AML-193 (cell line): ENCODE measurements at places on chromosomes 6 and 20.

- DNase-seq, result no peak
Observed at GRCh38 chr20:31256959-31257358, 505 bp upstream of the DEFB115 start.

DNA sequence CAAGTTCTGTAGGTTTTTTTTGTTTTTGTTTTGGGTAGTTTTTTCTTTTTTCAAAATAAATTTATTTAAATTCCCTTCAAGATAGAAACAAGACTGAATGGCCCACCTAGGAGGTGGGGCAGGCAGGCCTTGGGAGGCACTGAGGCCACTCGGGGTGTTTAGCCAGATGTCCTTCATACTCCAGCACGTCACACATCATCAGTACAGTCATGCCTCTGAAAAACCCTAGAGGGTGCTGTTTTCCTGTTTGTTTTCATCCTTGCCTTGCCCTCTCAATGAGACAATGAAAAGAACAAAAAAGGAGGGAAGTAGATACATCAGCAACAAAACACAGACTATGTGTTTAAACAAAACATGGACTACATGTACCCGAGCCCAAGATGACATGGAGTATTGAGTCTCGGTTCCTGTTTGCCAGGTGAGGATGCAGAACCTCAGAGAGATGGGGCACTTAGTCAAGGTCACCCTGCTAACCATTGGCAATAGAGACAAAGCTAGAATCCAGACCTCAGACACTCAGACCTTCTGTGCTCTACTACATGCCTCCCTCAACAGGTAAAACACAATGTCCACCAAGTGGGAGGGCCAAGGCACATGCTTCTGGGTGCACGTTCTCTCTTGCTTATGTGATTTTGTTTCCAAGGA is 26.8 kb upstream of the CLIC5 start:
- peak; percentile 61 for DNase-seq

DNA sequence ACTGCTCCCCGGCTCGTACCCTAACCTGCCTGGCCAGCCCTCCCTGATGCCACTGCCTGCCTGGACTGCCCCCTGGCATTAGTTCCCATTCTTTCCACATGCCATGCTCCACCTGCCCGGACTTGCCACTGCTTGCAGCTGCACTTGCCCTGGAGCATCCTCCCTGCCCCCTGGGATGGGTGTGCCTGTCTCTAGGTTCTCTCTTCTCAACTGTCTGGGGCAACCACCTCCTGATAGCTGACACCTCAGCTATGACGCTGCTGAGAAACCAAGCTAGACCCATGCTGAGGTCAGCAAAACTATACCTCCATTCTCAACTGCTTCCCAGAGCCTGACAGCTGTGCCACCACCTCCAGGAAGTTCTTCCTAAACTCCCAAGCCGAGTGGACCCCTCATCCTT is 72.1 kb downstream of the PERP start:
- no peak for DNase-seq

- no peak for DNase-seq
Observed at GRCh38 chr6:154500769-154501577, 9.5 kb downstream of the CNKSR3 start.

DNA sequence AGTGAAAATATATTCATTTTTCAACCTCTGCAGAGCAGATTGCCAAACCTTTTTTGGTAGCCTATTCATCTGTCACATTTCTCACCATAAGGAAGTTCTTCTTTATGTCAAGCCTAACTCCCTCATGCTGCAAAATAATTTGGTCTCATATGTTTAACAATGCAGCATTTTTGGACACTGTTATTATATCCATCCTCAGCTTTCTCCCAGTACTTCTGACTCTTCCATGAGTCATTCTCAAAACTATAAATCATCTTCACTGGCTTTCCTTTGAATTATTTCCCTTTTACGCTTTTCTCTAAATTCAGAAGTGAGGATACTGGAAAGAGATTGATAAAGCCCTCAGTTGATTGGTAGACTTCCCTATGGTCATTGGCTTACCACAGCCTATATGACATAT is 192.2 kb downstream of the TPBG start:
- no peak for DNase-seq

GRCh38 chr6:17884498-17885478 is 102.6 kb downstream of the KIF13A start:
- DNase-seq, result peak; percentile 64

DNA sequence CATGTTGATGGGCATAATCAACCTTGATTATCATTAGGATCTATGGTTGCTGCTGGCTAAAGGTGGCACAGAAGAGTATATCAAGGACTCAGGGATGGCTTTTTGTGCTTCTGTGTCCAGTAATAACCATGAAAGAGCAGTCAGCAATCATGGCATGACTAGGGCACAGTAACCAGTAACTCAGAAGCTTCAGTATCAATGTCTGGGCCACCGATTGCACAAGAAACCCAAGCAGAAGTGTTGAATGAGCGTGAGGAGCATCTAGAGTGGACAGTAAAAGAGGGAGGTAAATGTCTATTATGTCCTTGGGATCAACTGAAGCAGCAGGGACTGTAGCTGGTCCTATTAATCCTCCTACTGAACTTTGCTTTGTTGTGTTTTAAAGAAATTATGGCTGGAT is 81.5 kb upstream of the F13A1 start:
- no peak for DNase-seq

GRCh38 chr6:70524721-70525286 is 41.9 kb upstream of the SDHAF4 start:
- no peak for DNase-seq

- DNase-seq, result no peak
Observed at GRCh38 chr6:3566812-3567211, 110.0 kb upstream of the SLC22A23 start.

DNA sequence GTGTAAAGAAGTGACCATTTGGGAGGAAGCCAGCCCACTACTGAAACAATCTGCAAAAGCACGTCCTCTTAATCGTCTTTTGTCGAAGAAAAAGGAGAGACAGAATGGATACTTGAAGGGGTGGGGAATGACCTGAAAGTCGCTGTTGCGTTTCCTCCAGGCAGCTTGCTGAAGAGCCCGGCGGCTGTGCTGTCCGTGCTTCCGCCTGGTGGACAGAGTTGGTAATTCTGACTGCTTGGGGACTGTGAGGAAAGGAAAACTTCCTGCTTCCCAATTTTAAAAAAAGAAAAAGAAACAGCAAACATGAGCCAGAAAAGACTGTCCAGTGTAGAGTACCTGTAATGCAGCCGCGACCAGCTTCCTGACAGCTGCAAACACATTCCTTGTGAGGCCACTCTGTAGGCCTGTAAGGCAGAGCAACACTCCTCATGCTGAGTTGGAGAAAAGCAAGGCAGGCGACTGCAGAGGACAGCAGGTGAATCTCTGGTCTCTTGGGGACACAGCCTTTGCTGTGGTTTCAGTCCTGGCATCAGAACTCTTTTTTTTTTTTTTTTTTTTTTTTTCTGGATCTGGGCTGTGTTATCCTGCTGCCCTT is 251.1 kb upstream of the TBX18 start:
- peak; percentile 33 for DNase-seq

- no peak for DNase-seq
Observed at GRCh38 chr6:50272611-50273010, 222.9 kb upstream of the DEFB112 start.

GRCh38 chr6:8562125-8562524 is 126.8 kb upstream of the SLC35B3 start:
- no peak for DNase-seq

- no peak for DNase-seq
Observed at GRCh38 chr6:76992553-76992952, 470.7 kb downstream of the HTR1B start.

GRCh38 chr6:163496205-163496604 is 81.7 kb downstream of the QKI start:
- DNase-seq, result no peak

DNA sequence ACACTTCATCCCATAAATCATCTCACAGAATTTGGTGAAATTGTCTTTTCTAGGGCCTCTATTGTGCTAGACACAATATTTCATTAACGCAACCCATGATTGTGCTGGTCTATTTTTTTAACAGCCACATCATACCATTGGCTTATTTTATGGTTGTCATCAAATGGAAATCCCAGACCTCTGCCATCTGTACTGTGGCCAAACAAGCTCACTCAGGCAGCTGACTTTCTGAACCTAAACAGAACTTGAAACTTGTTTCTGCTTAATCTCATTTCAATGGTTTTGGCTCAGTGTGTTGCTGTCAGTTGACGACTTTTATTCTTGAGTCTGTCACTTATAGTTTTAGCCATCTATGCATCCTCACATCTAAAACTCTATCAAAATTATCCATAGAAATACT is 111.8 kb downstream of the HAO1 start:
- DNase-seq, result no peak

- no peak for DNase-seq
Observed at GRCh38 chr6:116229287-116229913, 24.5 kb downstream of the TSPYL4 start.

GRCh38 chr6:111565326-111566221 is 40.1 kb downstream of the TRAF3IP2 start:
- no peak for DNase-seq

DNA sequence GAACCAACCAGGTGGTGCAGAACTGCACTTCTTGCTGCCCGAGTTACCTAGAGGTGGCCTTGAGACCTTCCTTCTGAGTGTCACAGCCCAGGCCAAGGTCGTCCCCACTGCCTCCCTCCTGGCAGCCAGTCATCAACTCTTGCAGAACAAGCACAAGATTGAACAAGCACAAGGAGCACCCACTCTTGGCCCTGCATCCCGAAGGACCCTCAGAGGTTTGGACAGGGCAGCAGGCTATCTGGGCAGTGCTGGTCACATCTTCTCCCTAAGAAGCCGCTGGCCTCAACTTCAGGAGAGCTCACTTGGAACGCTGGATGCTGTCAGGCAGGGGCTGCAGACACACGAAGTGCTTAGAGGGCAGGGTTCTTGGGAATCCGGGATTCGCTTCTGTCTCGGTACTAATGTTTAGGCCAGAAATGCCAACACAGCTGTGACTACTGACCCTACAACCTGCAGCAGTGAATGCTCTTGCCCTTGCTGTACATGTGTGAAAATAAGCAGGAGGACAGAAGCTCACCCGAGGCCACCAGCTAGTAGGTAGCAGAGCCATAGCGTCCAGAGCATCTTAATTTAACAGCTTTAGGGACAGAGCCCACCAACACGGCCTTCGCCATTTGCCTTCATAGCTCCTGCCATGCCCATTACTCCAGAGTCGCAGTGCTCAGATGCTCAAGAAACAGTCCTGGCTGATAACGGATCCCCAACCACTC is 4.0 kb upstream of the ACSS1 start:
- no peak for DNase-seq

DNA sequence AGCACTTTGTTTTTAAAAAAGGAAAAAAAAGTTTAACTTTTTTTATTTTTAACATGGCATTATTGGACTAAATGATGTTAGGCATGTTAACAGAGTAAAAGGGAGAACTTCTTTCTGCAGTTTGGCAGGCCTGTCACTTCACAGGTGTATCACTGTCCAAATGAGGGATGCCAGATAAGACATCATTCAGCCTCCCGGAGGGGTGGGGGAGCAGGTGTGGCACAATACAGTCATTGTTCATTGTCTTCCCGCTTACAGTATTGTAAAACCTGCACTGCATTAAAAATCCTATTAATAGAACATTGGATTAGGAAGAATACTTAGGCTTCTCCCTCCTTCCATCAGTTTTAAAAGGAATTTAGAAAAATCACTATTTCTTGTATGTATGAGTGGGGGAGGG is 80.7 kb downstream of the CARMIL1 start:
- no peak for DNase-seq

GRCh38 chr6:31734821-31735406 is 1.4 kb downstream of the CLIC1 start:
- DNase-seq, result peak; percentile 74

GRCh38 chr6:154504102-154504501 is 6.4 kb downstream of the CNKSR3 start:
- DNase-seq, result no peak

DNA sequence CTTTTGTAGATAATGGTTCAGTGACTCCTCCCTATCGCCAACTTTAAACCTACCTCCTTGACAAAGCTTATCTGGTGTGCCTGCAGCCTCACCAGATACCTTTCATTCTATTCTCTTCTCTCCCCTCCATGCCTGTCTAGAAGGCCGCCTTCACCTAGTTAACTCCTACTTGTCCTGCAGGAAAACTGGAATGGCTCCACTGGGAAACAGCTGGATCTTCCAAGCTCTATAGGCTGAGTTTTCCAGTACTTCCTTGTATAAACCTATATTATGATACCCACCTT is 6.2 kb downstream of the PRKN start:
- DNase-seq, result no peak

DNA sequence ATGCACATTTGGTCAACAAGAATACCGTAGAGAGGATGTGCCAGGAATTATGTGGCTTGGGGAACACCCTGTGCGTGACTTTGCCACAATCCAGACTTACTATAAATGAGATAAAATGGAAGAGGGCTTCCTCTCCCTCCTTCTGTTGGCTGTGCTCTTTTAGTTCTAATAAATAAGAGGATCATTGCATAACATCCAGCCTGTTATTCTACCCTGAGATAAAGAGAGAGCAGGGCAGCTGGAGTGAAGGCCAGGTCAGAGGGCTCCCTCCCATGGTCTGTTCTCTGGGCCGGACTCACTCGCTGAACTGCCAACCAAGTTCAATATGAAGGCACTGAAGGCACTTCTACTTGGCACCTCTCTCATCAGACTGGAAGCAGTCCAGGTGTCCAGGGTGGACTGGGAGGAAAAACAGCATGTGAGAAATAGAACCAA is 91.7 kb downstream of the MTFR2 start:
- DNase-seq, result no peak
